Femur (tissue), 1 donor: ENCODE measurements at places on chromosomes 13 and 19.

DNA sequence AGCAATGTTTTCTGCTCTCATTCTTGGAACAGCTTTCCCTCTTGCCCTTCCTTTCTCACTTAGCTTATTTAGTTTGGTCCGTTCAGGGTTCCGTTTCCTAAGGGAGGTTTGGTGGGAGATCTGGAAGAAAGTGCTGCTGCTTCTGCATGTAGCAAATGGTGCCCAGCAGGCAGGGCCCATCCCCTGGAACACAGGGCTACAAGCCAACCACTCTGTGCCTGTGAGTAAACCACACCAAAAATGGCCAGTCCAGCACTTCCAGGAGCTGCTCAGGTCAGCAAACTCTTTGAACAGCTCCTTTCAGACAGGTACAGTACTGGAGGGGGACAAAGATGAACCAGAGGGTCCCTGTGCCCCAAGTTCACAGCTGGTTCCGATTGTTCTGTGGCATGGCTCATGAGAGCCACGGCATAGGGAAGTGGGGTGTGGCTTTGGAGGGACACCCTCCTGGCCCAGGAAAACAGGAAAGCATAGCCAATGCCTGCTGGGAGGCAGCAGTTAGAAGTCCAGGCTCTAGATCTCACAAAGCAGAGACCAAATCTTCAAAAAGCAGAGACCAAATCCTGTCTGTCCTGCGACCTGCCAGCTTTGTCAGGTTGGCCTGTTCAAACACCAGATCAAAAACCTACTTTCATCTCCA is 39.5 kb downstream of the FAM124A start:
- no peak for DNase-seq

DNA sequence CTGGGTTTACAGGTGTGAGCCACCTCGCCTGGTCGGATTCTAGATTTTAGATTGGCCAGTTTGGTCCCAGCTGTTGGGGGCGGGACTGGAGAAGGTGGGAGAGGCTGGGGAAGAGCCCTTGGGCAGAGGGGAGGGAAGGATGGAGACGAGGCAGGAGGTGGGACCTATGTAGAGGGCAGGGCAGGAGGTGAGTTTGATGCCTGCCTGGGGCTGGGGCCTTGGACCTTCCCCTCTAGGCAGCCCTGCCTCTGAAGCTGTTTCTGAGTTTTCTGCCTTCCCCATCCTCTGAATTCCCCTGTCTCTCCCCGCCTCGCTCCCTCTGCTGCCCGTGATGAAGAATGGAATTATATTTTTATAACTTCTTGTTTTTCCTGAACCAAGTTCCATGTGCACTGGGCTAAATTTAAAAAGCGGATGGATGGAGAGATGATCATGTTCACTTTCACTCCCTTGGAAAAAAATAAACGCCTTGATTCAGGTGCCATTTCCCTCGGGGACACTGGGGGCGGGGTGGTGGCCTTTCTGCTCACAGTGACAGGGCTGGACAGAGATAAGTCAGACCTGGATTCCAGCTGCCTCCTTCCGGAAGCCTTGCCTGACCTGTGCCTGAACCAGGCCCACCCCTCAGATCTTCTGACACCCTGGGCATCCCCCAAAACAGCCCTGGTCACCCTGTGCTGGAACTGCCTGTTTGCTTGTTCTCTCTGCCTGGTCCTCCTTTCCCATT is 16.5 kb upstream of the TNFAIP8L1 start:
- no peak for DNase-seq

- no peak for DNase-seq
These were observed 40.8 kb upstream of the RANBP3 start for GRCh38 chr19:6018786-6019185.

GRCh38 chr19:35689836-35690235 is 14.5 kb upstream of the ZBTB32 start:
- no peak for DNase-seq

GRCh38 chr19:34712395-34713261 is 21.4 kb upstream of the ZNF181 start:
- DNase-seq, result peak; percentile 47

DNA sequence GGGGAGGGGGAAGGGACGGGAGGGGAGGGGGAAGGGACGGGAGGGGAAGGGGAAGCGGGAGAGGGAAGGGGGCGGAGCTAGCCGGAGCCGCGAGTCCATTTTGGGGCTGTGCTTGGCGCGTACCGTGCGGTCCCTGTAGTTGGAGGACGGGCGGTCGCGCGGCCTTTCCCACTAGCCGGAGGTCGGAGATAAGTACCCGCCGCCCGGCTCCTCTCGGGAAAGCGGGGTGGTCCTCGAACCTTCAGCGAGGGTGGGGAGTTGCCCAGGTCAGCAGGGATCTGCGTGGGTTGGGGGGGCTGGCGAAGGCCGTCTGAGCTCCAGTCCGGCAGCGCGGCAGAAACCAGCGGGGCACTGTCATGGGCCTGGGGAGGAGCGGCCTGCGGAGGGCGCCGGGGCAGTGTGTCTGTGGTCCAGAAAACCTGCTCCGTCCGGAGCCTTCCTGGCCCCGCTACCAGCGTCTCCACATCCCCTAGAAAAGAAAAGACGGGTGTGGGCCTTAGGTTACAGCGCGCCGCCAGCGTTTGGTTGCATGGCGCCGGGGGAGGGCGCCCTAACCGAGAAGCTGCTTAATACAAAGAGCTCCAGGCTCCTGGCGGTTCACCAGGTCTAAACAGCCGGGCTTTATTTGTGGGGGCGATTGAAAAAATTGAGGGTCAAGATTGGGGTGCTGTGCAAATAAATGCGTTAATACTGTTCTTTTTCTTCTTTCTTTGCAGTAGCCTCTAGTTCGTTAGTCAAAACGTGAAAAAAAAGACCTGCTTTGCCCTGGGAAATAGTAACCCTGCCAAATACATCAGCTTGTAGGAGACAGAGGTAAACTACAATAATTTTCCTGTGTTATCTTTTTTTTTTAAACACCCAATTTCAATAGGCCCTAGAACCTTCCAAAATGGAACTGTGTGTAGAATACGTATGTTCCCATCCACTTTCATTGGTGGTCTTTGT is at the start of gene TRIM13:
TSS of gene TRIM13 (plus strand) at position 92 of the 945 bp plus-strand sequence. CDS start 14,899 bp downstream, outside the sequence.
- peak; percentile 94 for DNase-seq

DNA sequence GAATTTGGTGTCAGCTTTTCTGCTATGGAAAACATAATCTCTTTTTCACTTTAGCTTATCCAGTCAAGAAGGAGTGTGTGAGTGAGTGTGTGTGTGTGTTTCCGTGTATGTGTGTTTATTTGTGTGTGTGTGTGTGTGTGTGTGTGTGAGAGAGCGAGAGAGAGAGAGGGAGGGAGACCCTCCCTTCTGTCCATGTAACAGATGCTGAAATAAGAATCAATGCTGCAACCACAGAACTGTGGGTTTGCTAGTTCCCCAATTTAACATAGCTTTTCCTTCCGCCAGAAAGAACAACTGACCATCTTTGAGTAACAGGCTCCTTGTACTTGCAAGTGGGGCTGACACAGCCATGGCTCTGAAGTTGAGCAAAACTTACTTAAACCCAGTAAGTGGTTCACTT is 5.2 kb downstream of the LCP1 start:
- DNase-seq, result peak; percentile 35

GRCh38 chr13:111559612-111560403 is 239.4 kb downstream of the TEX29 start:
- DNase-seq, result no peak

GRCh38 chr13:75643182-75643581 is 7.1 kb downstream of the LMO7 start:
- no peak for DNase-seq
